AG04449 (cell line): ENCODE measurements at places on chromosomes 6 and 20.

- DNase-seq, result no peak
These were observed 342.5 kb downstream of the CENPW start for GRCh38 chr6:126682440-126682839.

- no peak for DNase-seq
These were observed 205.3 kb downstream of the NFATC2 start for GRCh38 chr20:51337126-51337805.

DNA sequence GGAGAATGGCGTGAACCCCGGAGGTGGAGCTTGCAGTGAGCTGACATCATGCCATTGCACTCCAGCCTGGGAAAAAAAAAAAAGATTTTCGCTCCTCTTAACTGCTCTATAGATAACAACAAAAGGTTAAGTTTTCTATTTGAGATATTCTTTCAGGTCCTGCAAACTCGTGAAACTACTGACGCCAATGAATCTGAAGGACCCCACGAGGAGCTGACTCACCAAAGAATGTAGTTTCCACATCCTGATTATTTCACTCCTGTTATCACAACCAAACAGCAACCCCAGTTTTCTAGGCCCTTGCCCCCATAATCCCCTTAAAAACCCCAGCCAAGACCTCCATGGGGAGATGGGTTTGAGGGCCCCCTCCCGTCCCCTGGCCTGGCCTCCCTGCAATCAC lies 58.7 kb downstream of the OTOR start:
- DNase-seq, result no peak

DNA sequence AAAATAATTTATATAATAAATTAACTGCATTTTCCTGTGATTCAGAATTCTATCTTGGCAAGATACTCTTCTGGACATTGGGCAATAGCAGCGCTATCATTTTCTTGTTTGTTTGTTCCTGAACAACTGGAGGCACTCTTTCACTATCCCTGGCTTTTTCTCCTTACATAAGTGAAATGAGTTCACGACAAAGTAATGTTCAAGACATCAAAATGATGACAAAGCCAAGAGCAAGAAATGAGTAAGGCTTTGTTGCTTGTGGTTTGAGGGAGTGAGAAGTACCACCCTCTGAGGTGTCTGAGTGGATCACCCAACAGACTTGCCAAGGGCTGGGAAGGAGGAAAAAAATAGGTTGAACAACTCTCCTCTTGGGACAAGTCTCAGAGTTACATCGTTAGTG lies 466.6 kb upstream of the JAG1 start:
- peak; percentile 68 for DNase-seq

DNA sequence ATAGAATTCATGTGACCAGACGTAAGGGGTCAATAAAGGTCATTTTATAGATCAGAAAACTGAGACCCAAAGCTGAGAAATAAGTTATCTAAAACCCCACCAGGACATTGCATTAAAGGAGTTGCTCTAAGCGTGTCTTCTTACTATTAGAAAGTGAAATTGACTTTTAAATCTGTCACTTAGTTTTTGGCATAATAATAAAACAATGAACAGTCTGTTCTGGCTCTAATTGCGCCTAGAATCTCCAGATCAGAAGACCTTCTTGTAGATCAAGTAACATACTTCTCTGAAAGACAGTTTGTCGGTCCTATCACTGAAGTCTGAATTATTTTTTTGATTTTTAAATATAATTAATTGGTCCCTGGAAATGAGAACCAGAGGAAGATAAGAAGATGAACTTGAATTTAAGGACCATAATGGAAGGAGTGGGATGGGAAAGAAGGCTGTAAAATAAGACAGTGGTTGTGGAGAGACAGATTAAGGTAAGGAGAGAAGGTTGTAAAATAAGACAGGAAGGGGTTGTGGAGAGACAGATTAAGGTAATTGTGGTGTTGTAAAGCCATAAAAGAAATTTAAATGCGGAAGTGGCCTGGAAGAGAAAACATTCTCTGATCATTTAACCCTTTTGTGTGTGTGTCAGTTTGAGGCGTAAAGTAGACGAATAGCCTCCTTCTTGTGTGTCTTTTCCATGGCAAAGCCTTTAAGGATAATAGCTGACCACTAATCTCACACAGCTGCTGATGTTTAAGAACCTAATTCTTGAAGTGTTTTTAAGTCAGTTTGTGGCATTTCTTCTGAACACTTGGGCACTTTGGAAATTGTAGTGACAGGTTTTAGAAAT lies 20.1 kb downstream of the TOP1 start:
- DNase-seq, result no peak

DNA sequence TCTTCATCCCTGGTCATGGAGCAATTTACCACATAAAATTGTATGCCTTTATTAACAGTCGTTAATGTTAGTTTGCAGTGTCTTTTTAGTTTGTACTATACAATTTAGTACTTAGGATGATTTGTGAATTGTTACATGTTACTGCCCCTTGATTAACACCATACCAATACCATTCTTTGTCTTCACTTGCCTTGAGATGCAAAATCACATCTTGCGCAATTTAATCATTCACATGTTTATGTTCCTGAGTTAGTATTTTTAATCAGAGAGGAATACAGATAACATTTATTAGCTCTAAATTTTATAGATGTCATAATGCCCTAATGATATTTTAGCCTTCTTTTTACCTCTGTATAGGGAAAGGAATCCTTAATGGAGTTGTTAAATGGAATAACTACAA lies 114.1 kb downstream of the SCAF8 start:
- DNase-seq, result no peak

GRCh38 chr20:64042054-64042781 lies 6.2 kb downstream of the C20orf204 start:
- DNase-seq, result no peak

GRCh38 chr6:10963113-10963512 lies 76.3 kb downstream of the SYCP2L start:
- DNase-seq, result no peak

DNA sequence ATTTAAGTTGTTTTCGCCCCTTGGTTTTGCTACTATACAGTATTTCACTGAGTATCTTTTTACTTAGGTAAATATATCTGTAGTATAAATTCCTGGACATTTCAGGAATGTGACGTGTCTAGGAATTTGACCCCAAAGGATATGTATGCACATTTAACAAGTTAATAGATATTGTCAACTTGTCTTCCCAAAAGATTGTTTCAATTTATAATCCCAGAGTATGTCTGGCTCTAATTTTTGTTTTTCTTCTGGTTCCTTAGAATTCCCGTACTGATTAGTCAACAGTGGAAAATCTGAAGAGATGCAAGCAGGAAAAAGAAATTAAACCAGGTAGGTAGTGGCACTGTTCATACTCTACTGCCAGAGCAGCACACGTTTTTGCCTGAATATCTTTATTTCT lies 7.2 kb downstream of the PKIG start:
- no peak for DNase-seq

DNA sequence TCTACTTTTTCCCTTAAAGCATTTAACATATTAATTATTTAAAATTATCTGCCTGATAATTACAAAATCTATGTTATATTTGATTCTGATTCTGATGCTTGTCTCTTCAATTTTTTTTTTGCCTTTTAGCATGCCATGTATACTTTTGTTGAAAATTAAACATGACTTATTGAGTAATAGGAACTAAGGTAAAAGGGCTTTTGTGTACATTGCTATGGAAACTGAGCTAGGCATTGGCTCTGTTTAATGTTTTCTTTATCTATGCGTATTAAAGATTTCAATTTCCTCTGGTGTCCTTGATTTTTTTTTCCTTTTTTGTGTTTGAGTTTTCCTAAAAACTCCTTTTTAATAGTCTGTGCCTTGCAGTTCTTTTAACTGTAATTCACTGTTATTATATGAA lies 805.2 kb downstream of the DHX35 start:
- no peak for DNase-seq

DNA sequence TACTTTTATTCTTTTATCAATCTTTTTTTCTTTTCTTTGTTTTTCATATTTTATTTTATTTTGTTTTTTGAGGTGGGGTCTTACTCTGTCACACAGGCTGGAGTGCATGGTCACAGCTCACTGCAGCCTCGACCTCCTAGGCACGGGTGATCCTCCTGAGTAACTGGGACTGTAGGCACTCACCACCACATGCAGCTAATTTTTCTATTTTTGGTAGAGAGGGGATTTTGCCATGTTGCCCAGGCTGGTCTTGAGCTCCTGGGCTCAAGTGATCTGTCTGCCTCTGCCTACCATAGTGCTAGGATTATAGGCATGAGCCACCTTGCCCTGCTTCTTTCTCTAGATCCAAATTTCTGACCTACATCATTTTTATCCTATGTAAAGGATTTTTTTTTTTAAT lies 153.2 kb downstream of the CDKAL1 start:
- no peak for DNase-seq

GRCh38 chr20:21874921-21875320 lies 169.5 kb downstream of the PAX1 start:
- no peak for DNase-seq

- no peak for DNase-seq
These were observed 49.6 kb upstream of the PHIP start for GRCh38 chr6:79127660-79128059.

GRCh38 chr6:139054001-139054400 lies 25.5 kb downstream of the ABRACL start:
- DNase-seq, result no peak

DNA sequence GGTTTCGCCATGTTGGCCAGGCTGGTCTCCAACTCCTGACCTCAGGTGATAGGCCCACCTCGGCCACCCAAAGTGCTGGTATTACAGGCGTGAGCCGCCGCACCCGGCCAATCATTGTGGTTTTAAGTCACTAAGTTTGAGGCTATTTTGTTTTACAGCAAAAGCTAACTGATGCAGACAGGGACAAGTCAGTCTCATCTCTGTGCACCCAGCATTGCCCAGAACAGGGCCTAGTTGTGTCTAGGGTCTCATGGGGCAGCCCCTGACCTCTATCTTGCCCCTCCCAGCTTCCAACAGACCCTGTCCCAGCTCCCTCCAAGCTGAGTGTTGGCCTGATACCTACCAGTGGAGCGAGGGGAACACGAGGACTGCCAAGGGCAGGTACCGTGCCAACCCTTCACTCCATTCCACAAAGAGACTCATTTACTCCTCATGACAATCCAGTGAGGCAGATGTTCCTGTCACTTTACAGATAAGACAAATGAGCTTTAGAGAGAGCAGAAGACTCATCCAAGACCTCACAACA lies 8.9 kb upstream of the RBCK1 start:
- DNase-seq, result no peak

GRCh38 chr20:58054780-58055373 lies 173.6 kb downstream of the ANKRD60 start:
- DNase-seq, result no peak

DNA sequence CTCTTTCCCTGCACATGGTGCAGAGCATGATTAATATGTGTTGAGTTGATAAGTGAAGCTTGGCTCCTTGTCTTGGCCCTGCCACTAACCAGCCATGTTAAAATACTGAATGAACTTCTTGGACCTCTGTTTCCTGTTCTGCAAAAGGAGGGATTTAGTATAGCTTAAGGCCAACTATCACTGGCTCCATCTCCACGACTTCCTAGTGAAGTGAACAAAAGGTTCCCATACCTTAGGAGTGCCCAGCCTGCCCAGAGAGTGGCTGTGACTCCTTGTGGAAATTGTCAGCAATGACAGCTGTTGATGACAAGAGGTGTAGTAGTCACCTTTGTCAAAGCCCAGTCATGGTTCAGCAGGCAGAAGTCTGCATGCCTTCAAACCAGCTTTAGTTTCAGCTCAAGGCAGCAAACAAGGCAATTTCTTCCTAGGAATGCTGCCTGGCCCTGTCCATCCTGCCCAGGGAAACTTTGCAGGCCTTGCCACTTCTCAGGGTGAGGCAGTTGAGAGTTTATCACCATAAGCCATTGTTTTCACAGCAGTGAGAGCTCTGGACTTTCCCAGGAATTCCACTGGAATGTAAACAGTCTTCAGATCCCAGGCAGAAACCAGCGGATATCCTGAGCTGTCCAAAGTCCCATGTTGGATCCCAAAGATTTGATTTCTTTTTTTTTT lies 169.7 kb upstream of the TNFAIP3 start:
- DNase-seq, result peak; percentile 12

DNA sequence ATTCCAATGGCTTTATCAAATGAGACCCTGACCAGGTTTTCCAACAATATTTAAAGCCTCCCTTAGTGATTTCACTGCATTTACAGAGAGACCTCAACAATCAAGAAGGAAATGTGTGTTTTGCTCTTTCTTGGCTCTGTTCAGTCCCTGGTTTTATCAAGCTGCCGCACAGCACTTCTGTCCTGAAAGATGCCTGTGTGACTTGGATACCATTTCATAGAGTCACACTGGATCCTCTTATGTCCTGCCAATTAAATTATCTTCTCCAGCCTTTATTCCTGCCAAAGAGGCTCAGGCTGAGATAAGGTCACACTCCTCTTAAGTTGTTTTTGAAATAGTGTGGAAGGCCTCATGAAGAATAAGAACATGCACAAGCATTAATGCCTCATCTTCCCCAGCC lies 197.0 kb upstream of the RNF217 start:
- DNase-seq, result no peak

GRCh38 chr6:106767271-106767670 lies 137.9 kb downstream of the QRSL1 start:
- DNase-seq, result no peak

DNA sequence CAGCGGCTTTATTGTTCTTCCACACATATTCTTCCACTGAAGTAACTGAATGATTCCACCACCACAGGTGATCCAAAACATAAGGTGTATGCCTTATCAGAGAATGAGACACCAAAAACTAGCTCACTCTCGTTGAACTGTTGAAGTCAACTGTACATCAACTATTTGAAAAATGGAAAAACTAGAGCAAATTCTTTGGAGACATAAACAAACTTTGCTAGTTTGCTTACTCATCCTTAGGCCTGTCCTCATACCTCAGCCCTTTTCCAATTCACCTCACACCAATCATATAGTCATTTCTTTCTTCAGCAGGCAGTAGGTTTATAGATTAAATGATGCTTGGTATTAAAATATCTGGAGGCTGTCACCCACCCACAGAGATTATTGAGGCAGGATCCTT lies 77.1 kb upstream of the RNF217 start:
- no peak for DNase-seq

GRCh38 chr6:13406781-13407180 lies 78.4 kb upstream of the TBC1D7 start:
- no peak for DNase-seq

DNA sequence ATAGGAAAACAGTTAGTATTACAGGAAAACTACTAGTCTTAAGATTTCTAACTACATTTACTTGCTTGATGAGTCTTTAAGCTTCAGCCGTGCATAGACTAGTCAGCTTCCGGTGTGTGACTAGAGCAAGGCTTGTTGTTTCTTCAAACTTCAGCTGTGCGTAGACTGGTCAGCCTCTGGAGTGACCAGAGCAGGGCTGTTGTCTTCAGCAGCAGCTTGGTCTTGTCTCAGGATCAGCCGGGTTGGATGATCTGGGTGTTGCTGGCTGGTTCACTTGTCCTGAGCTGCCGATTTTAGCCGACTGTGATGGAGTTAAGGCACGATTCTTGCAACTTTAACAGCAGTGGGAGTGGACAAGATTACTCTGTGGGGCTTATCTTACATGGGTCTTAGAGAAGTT lies 44.7 kb downstream of the HLA-C start:
- no peak for DNase-seq

GRCh38 chr6:32459781-32460424 lies 20.2 kb downstream of the HLA-DRA start:
- no peak for DNase-seq

- DNase-seq, result no peak
These were observed 179.5 kb downstream of the ZFP64 start for GRCh38 chr20:52012079-52012478.
